ENCODE measurements at places on chromosomes 5 and 9.
A peak's percentile ranks its signal among the peaks of the same experiment; 100 is the strongest.

DNA sequence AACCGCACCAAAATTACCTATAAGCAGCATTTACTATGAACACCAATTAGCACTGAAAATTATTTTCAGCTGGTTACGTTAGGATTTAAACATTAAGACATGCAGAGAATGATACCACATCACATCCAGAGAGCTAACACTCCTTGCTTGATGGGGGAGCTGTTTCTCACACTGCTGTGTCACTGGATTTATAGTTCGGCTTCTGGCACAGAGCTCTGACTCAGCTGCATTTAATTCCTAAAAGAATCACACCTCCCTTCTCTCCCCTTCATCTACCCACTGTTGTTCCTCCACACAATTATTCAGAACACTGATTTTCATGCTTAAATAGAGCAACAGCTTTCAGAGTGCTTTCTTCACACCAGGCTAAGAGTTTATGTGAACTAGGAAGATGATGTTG is 82.6 kb upstream of the SV2C start:
- DNase-seq = no peak

GRCh38 chr5:171908638-171909037 is 97.8 kb downstream of the FBXW11 start:
- no peak for DNase-seq

- DNase-seq = no peak
Observed at GRCh38 chr5:135139381-135140134, 105.5 kb upstream of the PITX1 start.

DNA sequence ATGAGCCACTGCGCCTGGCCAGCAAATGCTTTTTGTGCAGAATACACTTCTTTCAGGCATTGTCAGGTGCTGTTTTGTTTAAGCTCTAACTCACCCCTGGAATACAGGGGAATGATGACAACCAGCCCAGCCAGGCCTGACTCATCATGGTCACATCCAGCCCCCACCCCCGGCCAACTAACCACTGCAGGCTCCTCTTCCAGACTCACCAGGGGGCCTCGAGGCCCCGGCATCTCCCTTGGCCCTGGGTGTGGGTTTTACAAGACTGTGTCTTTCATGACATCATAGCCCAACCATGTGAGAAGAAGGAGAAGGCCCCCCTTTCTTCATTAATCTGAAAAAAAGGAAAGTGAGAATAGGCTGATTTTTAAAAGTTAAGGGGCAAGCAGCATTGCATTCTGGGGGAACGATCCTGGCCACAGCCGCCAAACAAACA is 35.5 kb downstream of the OLFML2A start:
- no peak for DNase-seq

GRCh38 chr5:71743155-71743554 is 24.1 kb downstream of the CARTPT start:
- no peak for DNase-seq

DNA sequence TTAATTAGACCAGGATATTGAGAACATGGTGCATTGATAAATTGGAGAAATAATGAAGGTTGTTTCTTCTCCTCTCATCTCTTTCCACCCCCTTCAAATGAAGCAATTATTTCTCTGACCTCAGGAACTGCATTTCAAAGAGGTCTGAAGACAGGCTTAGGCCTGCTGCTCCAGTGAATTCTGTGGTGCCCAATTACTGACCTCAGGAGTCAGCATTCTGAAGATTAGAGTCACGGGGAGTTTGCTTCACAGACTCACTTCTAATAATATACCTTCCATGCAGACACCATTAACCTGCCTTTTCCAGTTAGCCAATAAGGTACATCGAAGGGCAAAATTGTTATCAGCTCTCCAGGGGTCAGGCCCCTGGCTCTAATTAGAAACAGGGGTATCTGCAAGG is 270.9 kb downstream of the GAS1 start:
- no peak for DNase-seq

GRCh38 chr5:139828207-139828895 is 32.7 kb downstream of the PSD2 start:
- DNase-seq = no peak

GRCh38 chr9:79163544-79163943 is 408.2 kb upstream of the TLE4 start:
- DNase-seq = no peak

DNA sequence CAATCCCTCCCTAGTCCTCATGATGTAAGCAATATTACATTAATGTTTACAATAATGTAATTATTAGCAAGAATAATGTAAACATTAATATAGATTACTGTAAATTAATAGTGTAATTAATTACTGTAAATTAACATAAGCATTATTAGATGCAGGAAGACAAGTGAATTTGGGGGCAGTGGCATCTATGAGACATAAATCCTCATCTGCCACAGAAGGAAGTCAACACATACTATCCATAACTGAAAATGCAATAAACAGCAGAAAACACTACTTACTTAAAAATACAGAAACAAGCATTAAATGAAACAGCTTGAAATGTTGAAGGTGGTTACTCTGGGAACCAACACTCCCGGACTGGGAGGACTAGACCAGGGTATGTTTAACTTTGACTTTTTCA is 685 bp upstream of the NIPSNAP3A start:
- no peak for DNase-seq

GRCh38 chr5:14450018-14450524 is 131.5 kb upstream of the OTULINL start:
- DNase-seq = peak; percentile 22

- no peak for DNase-seq
Observed at GRCh38 chr9:4967523-4967922, 17.5 kb upstream of the JAK2 start.

DNA sequence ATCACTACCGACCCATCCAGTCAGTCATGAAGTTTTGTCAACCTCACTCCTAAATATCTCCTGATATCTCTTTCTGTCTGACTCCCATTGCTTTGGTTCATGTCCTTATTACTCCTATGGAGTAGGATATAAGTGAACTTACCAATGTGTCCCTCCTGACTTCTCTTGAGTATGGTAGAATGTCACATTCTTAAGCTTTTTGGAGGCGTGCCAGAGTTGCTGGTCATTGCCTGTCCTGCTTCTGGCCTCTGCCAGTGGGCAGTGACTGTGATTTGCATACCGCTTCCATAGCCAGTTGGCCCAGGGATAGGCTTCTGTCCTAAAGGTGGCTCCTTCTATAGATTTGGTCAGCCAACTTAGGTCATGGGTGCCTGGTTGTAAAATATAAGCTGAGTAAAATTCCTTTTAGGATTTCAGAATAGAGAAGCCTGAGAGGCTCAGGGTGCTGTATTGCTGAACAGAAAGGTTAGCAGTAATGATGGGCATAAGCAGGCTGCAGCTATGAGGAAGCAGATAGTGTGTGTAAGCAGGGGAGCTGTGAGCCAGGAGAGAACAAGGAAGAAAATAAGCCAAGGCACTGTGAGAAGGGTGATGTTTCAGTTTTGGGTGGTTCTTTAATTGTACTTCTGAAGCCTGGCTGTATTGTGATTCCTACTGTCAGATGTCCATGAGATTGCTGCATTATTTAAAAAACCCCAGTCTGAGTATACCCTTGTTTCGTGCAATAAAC is 16.1 kb upstream of the MARCHF3 start:
- DNase-seq = no peak

GRCh38 chr9:71987471-71988371 is 72.7 kb downstream of the C9orf57 start:
- no peak for DNase-seq

GRCh38 chr5:150270541-150271295 is 18.9 kb downstream of the CAMK2A start:
- DNase-seq = no peak

GRCh38 chr5:113562828-113563400 is 49.4 kb downstream of the YTHDC2 start:
- DNase-seq = no peak

GRCh38 chr5:14076561-14076960 is 66.6 kb upstream of the TRIO start:
- no peak for DNase-seq

- no peak for DNase-seq
Observed at GRCh38 chr9:77783518-77783917, 135.4 kb upstream of the GNA14 start.

DNA sequence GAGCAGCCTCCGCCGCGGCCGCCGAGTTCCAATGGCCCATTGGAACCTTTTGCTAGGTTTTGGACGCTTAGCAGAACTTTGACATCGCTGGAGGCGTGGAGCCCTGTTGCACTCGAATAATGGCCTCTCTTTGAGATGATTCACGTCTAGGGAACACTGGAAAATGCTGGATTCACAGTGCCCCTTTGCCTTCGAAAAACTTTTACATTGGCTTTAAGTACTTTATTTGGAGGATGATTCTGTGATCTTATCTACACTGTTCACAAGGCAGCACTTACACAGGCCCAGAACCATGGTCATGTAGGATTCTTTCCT is 536 bp upstream of the PPIC start:
- DNase-seq = no peak

- no peak for DNase-seq
Observed at GRCh38 chr5:64486163-64486562, 19.7 kb upstream of the RGS7BP start.

GRCh38 chr5:30804739-30805505 is 388.6 kb upstream of the CDH6 start:
- no peak for DNase-seq

- DNase-seq = no peak
Observed at GRCh38 chr5:156379206-156379605, 52.2 kb downstream of the SGCD start.

DNA sequence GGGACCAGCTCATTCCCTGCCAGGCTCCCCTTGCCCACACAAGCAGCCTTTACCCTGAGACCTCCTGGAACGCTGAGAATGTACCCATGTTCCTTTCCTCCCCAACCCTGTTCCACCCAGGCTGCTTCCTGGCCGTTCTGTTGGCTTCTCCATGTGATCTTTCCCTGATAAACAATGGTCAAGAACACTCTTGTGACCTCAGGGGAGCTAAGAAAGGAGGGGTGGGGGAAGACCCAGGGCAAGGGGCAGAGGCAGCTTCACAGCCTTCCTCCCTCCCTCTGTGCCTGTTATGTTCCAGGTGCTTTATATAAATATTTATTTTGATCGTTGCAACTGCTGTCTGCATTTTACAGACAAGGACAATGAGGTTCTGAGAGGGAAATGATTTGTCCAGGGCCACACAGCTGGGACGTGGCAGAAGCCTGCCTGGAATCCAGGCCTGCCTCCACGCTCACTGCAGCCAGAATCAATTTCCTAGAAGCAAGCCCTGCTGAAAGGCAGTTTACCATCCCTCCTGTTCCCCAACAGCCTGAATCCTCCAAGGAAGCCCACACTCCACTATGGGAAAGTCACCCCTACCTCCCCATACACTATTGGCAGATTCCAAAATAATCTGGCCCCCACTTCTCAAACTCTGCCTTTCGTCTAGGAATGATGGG is 3.9 kb downstream of the SHROOM1 start:
- no peak for DNase-seq

- DNase-seq = no peak
Observed at GRCh38 chr5:72386639-72387038, 66.5 kb downstream of the PTCD2 start.

GRCh38 chr5:26572480-26572879 is 465.9 kb downstream of the CDH9 start:
- no peak for DNase-seq

DNA sequence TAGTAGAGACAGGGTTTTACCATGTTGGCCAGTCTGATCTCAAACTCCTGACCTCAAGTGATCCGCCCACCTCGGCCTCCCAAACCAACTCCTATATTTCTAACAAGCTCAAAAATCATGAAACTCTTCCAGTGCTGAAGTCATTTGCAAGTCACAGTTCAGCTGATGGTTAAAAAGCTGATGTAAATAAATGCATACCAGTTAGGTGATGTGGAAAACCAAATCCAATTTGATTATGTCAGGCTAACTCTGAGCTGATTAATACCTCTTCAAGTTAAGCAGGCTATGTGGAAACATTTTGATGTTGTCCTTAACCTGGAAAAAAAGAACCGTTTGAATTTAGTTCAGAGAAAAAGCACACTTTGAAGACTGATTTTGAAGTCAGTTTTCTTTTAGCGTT is 51.0 kb downstream of the TMEM252 start:
- DNase-seq = no peak

DNA sequence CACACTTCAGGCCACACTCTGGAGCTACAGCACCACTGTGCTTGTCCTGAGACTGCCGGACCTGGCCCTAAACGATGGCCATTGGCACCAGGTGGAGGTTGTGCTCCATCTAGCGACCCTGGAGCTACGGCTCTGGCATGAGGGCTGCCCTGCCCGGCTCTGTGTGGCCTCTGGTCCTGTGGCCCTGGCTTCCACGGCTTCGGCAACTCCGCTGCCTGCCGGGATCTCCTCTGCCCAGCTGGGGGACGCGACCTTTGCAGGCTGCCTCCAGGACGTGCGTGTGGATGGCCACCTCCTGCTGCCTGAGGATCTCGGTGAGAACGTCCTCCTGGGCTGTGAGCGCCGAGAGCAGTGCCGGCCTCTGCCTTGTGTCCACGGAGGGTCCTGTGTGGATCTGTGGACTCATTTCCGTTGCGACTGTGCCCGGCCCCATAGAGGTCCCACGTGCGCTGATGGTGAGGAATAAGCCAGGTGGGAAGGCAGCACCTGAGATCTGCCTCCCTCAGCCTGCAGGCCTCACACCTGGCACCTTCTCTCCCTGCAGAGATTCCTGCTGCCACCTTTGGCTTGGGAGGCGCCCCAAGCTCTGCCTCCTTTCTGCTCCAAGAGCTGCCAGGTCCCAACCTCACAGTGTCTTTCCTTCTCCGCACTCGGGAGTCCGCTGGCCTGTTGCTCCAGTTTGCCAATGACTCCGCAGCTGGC is 14.7 kb downstream of the CRB2 start:
- DNase-seq = no peak

GRCh38 chr9:108844856-108845255 is 10.9 kb downstream of the ACTL7B start:
- DNase-seq = no peak

DNA sequence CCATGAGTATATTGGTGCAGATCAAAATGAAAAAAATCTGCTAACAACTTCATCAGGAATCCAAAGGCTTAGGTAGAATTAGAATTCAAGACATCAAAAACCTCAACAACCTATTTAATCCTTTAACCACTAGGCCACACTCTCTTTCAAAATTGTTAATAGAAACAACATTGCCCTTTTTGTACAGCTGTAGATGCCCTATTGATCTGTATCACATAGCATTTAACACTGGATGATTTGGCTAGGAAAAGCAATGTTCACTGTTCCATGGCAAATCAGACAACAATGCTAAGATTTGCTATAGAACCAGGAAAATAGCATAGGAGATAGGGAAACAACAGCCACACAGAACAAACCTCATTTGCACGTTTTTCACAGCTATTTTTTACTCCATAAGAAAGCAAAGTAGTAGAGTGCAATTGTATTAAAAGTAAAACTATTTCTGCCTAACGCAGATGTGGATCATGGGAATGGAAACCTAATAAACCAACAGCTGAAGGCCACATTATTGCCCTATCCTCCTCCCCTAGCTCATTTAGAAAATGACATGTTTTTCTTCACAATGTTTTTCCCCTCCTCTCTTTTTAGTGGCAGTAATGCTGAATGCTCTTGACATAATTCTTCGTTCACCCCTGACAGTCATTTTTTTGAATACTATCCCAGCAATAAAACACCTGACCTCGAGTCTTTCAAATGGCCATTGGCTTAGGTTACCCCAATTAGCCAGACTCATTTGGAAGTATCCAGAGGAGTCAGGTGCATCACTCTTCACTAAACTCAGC is 373.0 kb upstream of the CCNH start:
- DNase-seq = no peak

- peak; percentile 7 for DNase-seq
Observed at GRCh38 chr5:98309785-98310598, 463.5 kb upstream of the RGMB start.
